ENCODE measurements at places on chromosomes 11 and 22.

DNA sequence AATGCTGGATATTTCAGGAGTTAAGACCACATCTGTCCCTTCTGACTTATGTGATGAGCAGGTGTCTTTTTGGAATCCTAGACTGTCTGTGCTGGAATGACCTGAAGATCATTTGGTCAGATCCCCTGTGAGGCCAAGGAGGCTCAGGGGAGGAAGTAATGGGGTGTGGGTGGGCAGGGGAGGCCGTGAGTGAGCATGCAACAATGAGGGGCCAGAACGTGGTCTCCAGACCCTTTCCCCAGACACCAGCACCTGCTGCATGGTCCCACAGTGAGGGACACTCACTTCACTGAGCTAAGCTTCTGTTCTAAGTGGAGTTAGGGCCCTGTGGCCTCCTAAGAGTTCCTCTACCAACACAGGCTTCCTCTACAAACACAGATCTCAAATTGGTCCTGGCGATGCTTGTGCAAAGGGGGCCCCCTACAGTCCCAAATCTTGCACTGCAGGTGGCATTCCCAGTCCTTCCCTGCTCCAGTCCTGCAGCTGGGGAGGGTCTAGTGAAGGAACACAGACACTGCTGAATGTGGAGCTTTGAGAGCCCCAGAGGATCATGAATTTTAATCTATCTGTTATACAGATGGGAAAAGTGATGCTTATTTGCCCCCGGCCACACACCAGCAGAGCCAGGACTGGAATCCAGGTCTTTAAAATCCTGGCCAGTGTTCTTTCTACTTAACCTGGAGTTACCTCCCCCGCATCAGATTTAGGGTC lies 7.4 kb downstream of the USP2 start:
- peak; percentile 34 for DNase-seq

DNA sequence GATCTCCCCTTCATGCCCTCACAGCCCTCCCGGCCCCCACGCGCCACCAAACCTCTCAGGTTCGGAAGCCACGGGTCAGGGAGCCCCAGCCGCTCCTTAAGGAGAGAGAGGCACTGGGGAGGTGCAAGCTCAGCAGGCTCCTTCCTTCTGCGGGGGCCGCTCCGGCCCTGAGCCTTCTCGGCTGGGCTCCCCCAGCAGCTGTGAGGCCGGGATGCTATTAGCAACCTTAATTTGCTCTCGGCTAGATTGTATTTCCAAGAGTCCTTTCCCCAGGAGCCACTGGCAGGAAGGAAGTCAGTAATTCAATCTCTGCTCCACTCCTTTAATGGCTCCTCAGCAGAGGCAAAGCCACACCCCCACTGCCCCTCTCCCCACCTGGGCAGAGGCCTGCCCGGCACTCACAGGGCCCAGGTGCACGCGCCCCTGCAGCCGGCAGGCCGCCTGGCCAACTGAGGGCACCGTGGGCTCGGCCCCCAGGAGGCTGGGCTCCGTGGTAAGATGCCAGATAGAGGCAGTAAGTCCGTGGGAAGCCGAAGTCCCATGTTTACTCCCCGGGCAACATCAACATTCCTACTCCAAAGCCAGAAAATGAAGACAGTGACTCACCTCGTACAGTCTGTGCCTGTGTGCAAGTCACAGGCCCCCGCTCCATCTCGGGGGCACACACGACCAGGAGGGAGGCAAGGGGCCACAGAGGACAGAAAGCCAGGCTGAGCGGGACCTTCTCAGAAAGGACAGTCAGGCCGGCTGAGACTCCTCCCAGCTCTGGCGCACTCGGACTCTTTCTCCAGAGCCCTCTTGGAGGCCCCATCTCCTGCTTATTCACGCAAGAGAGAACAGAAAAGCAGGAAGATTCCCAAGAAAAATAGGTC lies 5.2 kb downstream of the IGSF9B start:
- no peak for DNase-seq

DNA sequence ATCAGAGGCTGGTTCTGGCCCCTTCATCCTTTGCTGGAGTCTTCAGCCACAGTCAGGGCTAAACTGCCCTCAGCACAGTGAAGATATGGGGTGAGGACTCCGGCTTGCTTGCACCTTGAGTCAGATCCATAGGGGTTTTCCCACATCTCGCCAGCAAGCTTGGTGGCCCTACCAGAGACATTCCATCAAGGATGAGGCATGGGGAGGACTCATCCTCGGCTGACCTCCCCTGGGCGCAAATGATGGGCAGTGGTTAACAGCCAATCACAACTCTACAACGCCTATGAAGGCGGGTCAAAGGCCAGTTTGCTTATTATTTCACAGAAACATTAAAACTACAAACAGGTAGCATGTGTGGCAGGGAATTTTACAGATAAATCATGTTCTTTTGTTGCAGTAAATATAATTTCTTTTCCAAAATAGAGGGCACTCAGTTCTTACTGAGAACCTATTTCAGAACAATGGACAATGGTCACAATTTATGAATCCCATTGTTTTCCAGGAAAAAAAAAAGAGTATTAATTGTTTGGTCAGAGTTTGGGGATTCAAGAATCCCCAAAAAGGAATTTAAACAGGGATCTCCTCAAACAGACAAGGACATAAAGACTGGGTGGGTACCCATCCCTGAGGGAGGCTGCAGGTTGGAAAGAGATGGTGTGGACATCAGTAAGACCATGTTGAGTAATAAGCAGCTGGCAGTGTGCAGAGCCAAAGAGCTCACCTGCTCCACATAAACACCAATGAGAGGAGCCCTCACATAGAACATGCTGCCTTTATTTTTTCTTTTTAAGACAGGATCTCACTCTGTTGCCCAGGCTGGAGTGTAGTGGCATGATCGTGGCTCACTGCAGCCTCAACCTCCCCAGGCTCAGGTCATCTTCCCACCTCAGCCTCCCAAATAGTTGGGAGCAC lies 14.8 kb downstream of the PLAAT3 start:
- DNase-seq, result no peak

DNA sequence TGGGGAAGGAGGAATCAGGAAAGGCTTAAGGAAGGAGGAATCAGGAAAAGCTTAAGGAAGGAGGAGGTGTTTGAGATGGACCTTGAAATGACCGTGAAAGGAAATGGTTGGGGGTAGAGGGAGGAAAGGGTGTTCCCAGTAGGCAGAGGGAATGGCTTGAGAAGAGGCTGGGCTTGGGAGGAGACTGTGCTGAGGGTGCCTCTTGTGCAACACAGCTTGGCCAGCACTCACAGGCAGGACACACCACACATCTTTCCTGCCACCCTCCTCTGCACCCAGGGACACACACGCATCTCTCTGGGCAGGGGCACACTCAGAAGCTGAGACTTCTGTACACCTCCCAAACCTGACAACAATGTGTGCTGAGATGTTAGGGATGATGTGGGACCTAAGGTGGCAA lies 151.4 kb downstream of the FBXO7 start:
- DNase-seq, result no peak

- DNase-seq, result no peak
These were observed 11.6 kb downstream of the PISD start for GRCh38 chr22:31650391-31650790.

DNA sequence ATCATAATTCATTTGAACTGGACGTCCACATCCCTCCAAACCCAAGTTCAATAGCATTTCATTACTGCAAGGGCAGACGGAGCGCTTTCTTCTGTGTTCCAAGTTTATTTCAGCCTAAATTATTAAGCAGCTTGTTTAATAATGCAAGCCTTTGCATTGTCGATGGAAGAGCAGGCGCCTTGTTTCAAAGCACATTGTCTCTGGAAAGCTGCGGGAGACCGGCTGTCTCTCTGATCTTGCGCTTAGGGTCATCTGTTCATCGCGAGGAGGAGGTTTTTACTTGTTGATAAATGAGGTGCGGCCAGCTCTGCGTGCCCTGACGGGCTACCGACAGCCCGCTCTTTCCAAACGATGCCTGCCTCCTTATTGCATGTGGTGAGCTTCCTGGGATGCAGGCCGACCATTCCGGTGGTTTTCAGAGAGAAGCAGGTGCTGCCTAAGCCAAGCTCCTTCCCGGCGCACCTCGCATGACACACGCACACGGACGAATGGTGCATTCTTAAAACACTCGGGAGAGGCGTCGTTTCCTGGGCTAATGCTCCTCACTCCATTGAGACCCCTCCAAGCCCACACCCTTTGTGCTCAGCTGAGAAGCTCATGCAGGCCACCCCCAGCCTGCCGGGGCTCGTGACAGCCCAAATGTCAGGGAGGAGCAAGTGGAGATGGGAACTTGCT lies 456.9 kb downstream of the BRD1 start:
- no peak for DNase-seq

DNA sequence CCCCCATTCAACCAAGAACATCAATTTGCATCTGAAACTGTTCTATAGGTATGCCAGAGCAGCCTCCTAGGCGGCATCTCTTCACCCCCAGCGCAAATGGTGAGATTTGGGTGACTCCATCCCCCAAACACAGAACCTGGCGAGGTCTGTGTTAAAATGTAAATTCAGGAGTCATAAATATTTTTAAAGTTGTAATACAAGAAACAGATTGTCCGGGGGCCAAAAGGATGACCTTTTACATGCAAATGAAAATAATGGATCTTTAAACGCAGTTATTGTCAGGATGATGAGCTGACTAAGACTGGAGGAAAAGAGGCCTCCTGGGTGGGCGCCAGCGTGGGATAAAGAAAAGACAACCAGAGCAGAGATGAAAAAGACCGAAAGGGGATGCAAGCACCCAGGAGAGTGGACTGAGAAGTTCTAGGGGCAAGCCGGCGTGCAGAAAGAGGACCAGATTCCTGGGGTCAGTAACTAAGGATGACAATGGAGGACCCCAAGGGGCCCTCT lies 16.0 kb upstream of the ADA2 start:
- no peak for DNase-seq

DNA sequence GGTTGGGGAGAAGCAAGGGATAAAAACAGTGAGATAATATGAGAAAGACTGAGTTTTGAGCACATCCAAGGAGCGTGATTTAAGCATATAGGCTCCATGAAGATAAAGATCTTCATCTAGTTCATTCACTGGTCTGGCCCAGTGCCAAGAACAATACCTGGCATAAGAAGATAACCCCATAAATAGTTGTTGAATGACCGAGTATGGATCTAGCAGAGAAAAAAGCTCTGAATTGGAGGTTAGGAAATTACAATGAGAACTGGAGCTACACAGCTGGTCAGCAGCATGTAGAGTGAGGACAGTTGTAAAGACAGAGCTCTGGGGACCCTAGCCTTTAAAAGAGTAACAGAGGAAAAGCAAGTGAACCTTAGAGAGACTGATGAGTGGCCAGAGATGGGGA lies 33.0 kb upstream of the PAK1 start:
- DNase-seq, result no peak

- no peak for DNase-seq
These were observed 4.0 kb upstream of the NRXN2 start for GRCh38 chr11:64726867-64727530.

DNA sequence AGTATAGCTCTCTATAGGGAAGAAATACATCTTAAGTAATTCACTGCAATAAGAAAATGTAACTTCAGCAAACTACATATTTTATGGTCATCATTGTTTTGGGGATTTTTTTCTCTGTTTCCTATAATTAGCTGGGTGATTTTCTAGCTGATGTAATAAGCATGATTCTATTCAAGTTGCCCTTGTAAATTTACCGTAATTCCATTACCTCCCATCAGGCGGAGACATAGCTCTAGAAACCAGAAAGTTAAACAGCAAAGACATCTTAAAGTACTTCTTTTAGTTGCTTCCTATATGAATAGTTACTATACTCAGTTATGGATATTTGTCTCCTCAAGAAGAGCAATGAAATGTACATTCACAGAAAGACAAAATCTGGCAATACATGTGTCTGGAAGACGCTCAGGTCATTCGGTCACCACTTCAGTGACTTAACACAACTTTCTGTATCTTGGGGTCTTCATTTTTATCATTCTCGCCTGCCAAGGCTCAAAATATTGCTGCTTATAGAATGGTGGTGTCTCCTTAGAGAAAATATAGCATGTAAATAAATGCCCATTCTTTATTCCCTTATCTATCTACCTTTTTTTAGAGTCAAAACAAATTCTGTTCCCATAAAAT lies 239.9 kb upstream of the ZC3H12C start:
- no peak for DNase-seq

GRCh38 chr11:57410287-57410686 lies 16.6 kb downstream of the SLC43A3 start:
- DNase-seq, result no peak

DNA sequence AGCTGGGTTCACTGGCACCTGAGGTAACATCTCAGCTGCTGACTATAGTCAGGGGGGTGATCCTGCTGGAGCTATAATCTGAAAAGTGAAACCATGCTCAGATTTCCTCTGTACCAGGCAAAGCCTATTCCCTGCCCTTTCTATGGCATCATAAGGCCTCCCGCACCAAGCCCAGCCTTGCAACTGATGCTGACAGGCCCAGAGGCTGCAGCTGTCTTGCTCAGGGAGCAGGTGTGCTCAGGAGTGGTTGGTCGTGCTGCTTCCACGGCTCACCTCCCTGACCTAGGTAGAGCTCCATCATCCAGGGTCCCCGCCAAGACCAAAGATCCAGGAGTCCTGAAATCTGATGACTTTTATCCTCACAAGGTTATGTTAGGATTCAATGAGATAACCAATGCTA lies 121.7 kb downstream of the FEZ1 start:
- no peak for DNase-seq

GRCh38 chr11:76560219-76560618 lies 110.3 kb downstream of the LRRC32 start:
- DNase-seq, result no peak

DNA sequence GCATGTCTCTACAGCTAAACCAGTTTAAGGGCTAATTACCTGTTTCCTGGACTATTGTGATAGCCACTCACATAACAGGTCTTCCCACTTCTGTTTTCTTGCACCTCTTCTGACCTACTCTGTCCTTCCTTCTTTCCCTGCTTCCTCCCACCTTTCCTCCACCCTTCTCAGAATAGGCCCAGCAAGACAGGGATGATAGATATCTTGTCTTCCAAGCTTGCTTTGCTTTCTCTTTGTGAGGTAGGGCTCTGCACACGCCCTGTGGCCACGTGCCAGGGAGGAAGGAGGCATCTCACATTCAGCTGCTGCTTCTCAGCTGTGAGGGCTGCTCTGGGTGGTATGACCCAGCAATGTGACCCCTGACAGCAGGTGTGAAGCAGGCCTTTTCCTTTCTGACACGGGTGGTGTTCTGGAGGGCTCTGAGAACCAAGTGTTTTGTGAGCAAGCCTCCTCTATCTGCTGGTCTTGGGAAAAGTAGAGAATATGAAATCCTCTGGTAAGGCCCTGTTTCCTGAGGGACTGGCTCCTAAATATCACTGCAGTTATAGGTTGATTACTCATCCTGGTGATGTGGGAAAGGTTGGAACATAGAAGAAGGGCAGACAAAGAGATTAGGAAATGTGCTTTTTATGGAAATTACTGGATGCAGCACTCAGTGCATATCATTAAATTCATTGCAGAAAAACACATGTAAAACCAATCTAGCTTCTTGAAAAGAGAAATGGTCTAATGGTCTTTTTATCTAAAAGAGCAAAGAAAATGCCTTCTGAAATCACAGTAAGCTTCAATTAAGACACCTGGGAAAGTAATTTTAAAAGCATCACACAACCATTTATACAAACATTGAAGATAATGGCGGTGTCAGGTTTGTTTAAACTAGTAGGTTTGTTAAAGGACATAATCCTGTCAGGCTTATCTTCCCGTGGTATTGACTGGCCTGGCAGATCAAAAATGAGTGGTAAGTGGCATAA lies 8.5 kb downstream of the AMOTL1 start:
- DNase-seq, result no peak

- no peak for DNase-seq
These were observed 236.9 kb downstream of the CADM1 start for GRCh38 chr11:115267238-115267781.

All from stimulated activated CD4-positive, alpha-beta T cell treated with anti-CD3 and anti-CD28 coated beads, Interleukin-4, amount 100 ng/mL, for 4 hours (primary cell).